Stimulated activated CD4-positive, alpha-beta T cell treated with anti-CD3 and anti-CD28 coated beads, Interleukin-15, amount 100 ng/mL, for 1 hour (primary cell): ENCODE measurements at places on chromosomes 6 and 20.
A peak's percentile ranks its signal among the peaks of the same experiment; 100 is the strongest.

GRCh38 chr6:138572167-138572875 is 73.0 kb upstream of the NHSL1 start:
- no peak for DNase-seq

DNA sequence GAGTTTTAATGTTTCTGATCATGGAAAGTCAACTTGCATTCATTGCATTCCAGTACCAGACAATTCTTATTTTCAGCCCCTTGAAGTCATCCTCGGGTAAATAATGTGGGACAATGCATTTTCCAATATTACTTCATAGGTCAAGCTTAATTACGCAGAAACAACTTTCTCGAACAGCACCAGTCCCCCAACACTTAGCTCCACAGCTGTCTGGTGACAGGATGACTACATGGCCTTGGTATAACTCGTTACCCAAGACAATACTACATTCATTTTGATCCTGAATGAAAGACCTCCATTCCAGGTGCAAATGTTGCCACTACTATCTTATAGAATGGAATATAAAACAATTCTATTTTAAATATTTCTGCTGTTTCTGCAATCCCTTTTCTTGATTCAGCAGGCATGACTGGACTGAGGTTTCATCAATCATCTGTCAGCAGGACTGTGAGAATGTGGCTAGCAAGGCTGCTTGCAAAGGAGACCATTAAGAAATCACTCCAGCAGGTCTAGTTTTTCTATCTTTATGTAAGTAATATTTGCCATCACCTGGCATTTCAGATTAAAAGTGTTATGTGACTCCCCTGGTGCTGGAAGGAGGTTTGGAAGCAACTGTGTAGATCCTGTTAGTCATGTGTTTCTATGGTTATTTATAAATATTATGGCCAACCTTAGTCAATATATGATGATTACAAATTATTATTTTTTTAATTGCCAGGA is 147.9 kb downstream of the HAO1 start:
- DNase-seq = no peak

DNA sequence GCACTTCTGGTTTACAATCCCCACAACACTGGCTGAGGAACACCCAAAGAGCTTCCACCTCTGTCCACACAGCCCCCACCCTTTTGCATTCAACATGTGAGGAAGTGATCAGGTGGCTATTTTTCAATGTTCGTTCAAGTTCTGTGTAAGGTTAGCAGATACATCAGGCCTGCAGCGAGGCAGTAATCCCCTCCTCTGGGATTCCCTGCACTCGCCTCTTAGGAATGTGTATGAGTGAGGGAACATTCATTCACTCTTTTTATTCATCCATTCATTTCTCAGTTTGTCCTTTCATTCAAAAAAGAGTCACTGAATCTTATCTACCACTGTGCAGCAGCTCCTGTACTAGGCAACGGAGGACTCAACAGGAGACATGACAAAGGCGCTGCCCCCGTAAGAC is 236.4 kb upstream of the PRDM1 start:
- DNase-seq = no peak

DNA sequence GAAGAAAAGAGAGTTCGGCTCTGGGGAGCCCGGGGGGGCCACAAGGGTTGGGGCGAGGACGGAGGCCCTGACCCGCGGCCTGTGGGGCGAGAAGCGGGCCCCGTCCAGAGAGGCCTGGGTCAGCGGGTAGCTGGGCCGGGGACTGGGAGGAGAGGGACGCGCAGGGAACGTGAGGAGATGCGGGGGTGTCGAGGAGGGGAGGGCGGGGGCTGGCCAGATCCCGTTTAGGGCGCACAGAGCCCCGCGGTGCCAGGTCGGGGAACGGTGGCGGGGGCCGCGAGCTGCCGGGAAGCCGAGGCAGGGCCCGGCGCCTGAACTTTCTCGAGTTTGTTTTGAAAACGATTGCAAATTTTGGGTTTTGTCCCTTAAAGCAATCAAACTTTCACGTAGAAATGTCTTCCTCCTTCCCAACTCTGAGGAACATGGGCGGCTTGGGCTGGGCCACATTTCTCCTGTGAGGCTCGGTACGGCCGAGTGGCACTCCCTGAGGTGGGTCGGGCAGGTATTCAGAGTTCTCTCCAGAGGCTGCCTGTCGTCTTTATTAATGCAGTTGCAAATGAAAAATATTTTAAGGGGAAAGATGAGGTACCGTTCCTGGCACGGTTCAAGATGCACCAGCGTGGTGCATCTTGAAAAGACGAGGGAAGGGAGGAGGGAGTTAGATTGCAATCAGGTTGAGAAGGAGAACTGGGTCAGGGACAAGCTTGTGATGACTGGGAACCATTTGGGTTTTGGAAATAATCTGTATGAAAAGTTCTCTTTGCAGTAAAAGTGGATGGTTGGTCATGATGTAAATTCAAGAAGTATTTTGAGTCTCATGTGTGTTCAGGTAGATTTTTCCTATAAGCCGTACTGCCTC is 972 bp downstream of the RNF8 start:
- peak; percentile 3 for DNase-seq

- no peak for DNase-seq
Measured at GRCh38 chr6:136809091-136809860, 13.1 kb upstream of the PEX7 start.

DNA sequence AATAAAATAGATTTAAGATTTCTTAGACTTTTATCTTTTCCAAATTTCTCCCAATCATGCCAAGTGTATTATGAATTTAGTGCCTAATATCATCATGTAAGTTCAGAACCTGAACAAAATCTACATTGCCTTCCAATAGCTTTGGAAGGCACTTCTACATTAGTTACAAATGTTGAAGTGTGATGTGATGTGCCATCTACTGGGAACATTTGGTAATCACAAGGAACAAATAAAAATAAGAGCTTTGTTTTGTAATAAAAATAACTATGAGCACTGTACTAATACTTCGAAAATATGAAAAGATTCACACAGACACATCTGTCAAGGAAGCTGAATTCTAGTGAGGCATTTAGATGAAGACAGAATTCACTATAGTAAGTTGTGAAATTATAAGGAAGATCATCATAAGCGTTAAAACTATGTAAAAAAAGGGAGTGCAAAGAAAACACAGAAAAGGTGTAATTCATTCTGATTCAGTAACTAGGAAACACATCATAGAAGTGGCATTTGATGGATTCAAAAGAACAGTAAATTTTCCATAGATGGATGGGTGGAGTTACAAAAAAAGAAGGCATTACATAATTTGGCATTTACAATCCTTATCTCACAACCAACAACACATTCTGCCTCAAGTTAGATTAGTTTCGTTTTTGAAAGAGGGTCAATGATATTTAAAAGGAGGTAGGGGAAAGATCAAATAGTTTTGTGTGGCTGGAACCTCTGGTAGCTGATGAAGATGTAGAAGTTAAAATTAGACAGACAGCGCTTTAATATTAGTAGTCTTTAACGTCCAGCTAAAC is 161.0 kb downstream of the ASCC3 start:
- DNase-seq = no peak

DNA sequence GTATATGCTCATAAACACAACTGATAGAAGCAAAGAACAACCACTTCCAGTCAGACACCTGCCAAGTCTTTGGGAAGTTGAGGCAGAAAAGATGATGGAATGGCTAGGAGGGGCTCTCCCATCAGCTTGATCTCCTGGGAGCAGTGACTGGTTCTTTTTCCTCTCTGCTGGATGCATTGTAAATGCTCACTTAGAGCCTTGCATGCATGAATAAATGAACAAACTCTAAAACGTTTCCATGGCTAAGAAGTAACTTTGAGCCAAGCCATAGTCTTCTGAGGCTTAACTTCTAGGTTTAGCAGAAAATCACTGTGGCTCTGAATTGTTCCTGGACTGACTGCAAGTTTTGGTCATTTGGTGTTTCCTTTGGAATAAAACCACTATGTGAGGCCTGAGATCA is 166.4 kb upstream of the CITED2 start:
- DNase-seq = no peak

DNA sequence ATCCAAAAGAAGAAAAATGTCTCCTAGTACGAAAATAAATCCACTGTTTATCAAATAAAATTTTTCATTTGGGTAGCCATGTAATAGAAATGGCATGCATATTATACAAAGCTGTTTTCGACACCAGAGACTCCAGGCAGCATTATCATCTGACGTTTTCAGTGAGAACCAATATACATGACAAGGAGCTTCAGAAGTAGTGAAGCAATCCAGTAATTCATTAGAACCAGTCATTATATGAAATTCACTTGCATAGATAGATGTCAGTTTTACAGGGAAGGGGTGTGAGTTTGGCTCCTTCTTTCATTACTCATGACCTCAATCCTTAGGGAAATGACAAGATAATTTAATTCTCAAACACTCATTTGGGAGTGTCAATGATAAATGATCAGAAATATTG is 14.7 kb downstream of the HTR1B start:
- DNase-seq = no peak

GRCh38 chr6:43765776-43766499 is 4.1 kb upstream of the VEGFA start:
- DNase-seq = no peak

DNA sequence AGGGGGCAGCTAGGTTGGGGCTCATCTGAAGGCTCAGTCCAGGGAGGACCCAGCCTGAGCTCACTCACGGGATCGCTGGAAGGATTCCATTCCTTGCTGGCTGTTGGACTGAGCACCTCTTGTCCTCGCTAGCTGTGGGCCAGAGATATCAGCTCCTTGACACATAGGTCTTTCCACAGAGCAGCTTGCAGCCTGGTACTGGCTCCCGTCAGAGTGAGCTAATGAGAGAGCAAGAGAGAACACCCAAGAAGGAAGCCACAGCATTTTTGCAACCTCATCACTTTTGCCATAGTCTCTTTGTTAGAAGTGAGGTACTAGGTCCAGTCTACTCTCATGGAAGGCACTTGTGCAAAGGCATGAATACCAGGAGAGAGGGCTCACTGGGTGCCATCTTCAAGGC is 179.9 kb downstream of the CDC5L start:
- no peak for DNase-seq

DNA sequence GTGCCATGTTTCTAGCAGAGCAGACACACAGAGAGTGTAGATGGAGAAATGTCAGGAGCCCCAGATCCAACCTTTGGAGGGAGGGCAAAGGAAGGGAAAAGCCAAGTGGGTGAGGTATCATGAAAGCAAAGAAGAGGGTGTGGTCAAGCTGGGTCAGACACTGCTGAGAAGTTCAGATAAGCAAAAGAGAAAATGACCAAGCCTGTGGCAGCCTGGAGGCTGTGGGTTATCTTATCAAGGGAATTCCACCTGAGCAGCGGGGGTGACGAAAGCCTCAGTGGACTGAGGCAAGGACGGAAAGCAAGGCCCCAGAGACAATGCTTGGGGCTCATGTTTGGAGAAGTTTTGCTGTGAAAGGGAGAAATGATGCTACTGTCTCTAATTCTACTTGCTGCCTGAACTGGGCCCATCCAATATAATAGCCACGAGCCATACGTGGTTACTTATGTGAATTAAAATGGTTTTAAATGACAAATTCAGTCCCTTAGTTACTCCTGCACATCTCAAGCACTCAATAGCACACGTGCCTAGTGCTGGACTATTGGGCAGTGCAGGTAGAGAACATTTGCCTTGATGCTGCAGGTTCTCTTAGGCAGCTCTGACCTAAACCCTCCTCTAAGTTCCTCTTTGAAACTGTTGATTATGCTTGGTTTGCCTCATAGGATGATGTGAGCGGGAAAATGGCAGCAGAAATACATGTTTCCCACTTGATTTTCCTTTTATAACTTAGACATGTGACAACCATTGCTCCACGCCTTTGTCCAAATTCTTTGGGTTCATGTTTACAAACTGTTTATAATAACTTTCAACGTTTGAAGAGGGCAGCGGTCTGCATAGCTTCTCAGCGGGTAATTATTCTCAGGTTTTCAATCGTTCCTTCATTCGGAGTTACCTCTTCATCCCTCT is 63.7 kb downstream of the SLC22A23 start:
- DNase-seq = no peak

DNA sequence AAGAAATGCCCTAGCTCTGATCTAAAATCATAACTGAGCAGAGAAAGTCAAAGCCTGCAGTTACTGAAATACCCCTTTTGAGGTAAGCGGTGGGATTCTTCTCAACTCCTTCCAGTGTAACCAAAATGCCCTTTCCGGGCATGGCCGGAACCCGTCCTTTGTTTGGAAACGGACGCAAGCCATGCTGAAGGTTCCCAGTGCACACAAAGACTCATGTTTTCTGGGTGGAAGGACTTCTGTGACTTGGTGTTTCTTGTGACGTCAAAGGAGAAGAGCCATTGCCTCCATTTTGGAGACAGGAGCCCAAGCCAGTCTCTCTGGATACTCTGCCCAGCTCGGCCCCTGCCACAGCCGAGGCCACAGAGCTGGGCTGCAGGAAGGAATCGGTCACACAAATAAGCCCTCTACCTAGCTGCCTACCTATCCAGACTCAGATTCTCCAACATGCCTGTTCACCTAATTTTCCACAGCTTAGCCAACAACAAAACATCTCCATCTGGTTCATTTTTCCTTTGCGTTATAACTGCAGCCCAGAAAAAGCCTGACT is 182.8 kb downstream of the TBXT start:
- no peak for DNase-seq

DNA sequence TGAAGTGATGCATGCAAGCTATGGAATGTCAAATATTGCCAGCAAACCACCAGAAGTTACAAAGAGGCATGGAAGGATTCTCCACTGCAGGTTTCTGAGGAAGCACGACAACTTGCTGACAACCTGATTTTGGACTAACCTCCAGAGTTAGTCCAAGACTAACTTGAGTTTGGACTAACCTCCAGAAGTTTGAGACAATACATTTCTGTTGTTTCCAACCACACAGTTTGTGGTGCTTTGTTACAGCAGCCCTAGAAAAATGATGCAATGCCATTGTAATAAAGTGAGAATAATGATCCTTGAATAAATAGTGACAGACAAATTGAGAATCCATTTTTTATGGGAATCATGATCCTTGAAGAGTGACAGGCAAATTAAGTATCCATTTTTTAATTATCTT is 169.9 kb upstream of the HDDC2 start:
- no peak for DNase-seq
